Ammon's horn (tissue), 1 donor: ENCODE measurements at places on chromosomes 5 and 9.

- peak; percentile 91 for DNase-seq
Observed at GRCh38 chr9:121550569-121551512, 51.2 kb upstream of the GGTA1 start.

DNA sequence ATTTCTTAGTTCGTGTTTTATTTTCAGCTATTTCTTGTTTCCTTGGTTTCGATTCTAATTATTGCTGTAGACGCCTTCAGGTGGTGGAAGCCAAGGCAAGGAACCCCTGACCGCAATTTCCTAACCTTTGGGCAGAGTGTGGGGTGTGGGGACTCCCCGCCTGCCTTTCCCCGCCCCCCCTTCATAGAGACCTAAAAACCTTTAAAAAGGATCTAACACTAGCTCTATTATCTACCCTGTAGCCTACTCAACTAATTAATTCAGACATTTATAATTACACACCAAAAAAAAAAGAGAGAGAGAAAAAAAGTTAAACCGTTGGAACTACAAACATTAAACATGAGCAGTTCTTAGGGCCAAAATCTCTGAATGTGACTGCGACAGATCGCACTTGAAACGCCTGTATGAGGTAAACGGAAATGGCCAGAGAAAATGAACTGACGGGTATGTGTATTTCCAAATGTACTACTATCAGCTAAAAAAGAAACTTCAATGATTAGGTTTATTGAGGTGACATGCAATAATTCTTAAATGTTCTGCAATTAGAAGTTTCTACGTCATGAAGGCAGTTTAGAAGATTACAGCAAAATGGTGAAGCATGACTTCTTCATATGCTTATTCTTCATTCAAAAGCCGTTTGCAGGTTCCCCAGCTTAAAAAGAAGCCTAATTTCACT lies 19.0 kb upstream of the FER start:
- DNase-seq, result peak; percentile 21

- DNase-seq, result peak; percentile 54
Observed at GRCh38 chr9:91426123-91426745, 2.6 kb upstream of the NFIL3 start.

- no peak for DNase-seq
Observed at GRCh38 chr9:19155106-19155935, 28.0 kb upstream of the PLIN2 start.

- DNase-seq, result no peak
Observed at GRCh38 chr5:63025679-63026078, 447.1 kb downstream of the LRRC70 start.

DNA sequence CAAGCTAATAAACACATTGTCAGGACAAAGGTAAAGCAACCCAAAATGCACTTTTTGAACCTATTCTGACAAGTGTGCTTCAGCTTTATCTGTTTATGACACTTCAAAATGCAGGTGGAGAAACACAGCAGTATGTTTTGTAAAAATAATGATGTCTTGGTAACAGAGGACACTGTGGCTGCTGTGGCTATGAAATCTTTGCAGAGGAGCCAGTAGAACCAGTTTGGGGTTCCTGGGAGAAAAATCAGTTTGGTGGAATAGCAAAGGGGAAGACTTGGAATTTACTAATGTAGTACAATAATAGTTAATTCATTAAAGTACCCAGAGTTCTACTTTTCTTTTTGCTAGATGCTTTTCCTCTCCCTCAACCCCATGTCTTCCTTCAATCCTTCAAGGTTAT lies 40.6 kb downstream of the SIL1 start:
- DNase-seq, result no peak

GRCh38 chr5:166441-167372 lies 24.6 kb upstream of the LRRC14B start:
- no peak for DNase-seq

DNA sequence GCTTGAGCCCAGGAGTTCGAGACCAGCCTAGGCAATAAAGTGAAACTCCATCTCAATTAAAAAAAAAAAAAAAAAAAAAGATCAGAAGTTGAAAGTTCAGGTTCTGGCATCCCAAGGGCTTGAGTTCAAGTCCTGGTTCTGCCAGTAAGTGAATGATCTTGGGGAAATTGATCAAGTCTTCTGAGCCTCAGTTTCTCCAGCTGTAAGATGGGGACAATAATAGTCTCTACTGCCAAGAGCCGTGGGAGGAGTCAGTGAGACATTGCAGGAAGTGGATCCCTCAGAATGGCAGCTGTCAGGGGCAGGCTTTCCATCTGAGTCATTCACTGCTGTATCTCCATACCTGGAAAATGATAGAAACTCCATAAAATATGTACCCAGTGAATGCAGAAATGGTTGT lies 37.8 kb upstream of the FUBP3 start:
- no peak for DNase-seq

DNA sequence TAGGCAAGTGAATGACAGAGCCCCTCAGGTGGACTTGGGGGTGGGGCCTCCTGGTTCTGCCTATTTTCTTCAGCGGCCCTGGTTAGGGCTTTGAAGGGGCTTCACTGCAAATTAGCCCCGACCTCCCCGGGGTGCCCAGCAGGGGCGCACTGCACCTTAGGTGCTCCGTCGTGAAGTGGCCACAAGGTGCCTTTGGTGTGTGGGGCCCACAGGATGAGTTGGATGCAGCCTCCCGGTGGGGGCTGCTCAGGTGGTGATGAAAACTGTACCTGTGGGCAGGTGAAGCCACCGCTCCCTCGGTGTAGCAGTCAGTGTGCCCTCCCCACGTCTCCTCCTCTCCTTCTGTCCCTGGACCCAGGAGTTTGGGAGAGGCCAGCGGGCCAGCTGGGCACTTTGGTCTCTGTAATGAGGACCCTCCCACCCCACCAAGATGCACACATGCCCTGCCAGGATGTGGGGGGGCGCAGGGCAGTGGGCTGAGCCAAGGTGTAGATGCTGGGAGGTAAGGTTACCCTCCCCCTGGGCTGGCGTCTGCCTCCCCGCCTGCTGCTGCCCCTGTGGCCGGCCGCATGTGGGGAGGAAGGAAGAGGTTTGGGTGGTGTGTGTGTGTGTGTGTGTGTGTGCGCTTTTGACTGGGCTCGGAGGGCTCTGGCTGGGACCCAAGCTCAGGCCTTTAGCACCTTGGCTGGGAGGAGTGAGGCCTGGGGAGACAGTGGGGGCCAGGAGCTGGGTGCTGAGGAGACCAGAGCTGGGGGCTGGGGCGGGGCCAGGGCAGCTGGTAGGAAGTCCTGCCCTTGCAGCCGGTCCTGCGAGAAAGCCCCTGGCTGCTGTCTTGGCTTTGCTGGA lies 55.6 kb downstream of the RXRA start:
- DNase-seq, result no peak

GRCh38 chr9:32069169-32069813 lies 315.2 kb upstream of the ACO1 start:
- DNase-seq, result no peak

GRCh38 chr9:33835625-33836260 lies 18.8 kb downstream of the UBE2R2 start:
- DNase-seq, result no peak

DNA sequence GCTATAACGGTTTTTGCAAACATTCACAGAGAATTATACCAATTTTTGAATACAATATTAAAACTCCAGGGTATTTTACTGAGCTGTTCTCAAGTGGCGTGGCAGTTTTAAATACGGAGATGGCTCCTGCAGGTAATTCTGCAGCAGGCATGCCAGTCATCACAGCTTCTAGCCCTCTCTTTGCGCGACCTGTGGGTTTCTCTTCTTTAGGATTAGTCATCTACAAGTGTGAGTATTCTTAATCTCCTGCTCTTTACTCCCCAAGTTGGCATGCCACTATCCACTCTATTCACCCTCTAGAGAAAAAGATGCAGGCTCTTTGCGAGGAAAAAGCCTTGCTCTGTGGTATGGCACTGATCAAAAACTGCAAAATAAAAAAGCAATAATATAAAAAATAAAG lies 43.9 kb downstream of the ANKRD31 start:
- no peak for DNase-seq

DNA sequence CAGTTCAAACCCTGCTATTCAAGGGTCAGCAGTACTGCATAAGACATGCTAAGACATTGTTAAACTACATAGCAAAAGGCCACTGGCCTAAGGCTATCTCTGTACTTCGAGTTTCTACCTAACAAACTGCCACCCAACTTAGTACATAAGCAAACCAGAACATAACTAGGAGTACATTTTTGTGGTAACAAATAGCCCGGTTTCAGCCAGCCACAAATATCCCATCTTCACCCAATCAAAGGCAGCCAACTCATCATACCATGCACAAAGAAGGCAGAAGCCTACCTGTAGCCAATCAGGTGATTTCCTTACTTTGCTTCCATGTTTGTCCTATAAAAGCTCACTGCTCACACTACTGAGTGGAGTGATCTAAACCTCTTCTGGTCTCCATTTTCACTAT lies 201.4 kb downstream of the SMARCA2 start:
- no peak for DNase-seq

DNA sequence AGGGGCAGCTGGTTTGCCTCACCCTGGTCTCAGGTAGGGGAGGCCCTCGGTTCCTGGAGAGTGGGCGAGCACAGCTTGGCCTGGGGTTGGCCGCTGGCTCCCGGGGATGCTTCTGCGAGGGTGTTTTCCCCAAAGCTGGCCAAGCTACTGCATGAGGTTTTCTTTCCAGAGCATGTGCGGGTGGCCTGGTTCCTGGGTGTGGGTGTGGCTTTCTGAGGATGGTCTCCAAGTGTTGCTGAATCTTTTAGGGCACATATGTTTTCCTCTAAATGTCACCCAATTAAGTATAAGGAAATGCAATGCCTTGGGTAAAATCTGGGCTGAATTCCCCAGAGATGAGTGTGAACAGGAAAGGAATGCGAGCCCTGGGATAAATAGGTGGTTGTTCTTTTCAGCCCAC lies 115.8 kb upstream of the ICE1 start:
- DNase-seq, result no peak

DNA sequence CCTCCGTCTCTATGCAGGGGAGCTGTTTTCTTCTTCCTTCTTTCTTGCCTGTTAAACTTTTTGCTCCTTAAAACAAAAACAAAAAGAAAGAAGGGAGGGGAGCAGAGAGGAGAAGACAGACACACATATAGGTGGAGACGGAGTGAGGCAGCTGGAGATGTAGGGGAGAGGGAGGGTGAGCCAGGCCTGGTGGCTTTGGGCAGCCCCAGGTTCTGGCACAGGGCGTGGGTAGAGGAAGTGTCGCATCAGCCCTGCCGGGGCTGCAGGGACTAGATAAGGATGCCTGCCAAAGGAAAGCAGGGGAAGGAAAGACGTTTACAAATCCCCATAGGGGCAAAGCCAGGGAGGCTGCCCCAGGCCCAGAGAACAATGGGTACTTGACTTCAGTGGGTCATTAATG lies 38.7 kb upstream of the PTGS1 start:
- no peak for DNase-seq

DNA sequence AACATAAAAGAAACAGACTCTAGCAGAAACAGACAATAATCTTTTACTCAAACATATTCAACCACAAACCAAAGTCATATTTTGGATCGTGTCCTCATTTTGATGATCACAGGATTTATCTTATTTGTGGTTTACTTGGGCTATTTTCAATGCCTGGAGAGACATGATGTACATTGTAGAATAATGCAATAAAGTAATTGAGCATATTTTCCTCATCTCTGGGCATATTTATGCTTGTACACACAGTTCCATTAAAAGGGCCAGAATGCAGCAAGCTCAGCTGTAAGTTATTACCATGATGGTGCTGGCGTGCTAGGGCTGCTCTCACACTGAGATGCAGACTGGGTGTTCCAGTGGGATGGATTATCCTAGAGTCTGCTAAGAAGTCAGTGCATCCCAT lies 456.7 kb downstream of the TLE4 start:
- DNase-seq, result peak; percentile 3

DNA sequence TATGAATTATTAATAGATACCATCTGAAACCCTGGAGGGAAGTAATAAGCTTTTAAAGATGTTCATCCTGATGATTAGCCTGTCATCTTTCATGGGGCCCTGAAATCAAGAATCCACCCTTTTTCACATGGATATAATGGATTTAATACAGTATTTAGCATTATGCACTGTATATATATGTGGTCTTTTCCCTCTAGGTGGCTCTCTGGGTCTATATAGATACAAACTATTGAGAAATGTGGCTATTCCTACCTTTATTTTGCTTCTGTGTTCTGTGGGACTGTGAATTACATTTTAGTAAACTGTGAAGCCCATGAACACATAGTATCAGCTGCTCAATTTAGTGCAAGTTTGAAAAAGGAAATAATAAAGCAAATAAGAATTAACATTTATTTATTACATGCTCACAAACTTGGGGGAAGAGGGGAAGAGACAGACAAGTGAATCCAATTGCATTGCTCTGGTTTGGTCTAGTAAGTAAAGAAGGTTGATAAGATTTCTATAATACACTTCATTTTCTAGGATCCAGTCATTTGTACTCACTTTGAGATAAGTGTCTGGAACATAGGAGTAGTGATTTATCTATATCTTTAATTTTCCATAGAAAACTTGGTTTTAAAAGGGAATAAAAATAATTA lies 112.2 kb downstream of the SCAMP1 start:
- no peak for DNase-seq

- no peak for DNase-seq
Observed at GRCh38 chr5:175418251-175418650, 25.7 kb downstream of the DRD1 start.

DNA sequence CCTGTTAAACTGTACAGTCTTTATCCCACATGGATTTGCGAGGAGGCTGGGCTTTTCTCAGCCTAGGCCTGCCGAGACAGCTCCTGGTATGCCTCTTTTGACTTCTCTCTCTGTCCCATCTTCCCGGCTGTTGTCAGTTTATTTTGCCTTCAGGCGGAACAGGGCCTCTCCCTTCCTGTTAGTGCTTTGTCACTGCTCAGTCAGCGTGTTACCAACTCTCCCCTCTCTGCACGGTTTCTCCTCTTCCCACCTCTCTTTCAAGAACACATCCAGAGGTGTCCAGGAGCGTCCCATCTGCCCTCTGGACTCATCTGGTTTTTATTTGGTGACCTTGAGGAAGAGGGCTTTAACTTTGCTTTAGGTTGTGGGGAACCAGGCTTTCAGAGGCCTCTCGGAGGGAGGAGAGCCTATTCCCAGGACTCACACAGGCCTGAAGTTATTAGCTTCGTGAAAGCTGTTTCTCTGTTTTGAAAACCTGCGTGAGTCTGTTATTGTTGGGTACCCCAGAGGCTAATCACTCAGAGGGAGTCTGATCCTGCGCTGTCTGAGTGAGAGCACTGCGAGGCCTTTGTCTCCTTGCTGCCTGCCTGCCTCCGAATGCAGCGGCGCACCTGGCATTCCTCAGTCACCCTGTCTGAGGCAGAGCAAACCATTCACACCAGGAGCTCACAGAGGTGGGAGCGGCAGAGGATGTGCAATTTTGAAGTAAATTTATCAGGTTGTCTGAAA lies 234.4 kb upstream of the MPDZ start:
- no peak for DNase-seq

DNA sequence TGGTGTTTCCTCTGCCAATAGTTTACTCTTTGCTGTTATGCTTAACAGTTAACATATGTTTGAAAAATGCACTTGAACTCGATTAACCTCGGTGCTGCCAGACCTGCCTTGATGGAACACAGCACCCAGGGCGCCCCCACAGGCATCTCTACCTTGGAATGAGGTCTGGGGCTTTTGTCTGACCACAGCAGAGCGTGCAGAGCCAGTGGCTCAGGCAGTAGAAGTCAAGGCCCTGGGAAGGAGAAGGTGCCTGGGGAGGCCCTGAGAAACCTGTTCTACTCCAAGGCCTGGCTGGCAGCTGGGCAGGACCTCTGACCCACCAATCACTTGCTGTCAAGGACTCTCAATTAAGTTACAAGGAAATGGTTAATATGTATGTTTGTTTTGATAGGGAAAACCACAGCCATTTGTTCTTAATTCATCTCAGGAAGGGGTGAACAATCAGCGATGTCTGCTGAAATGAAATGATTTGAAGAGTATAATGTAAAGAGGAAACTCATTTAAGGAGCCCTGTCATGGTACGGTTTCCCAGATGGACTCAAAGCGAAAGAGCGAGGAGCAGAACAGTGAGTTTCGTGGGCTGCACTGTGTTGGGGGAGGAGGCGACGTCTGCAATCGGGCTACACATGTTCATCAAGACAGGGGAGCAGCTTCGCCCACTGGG lies 21.9 kb downstream of the MACROH2A1 start:
- DNase-seq, result peak; percentile 62
